Nucleus accumbens (tissue), 56 donors: ENCODE measurements at places on chromosomes 1 and 21.

DNA sequence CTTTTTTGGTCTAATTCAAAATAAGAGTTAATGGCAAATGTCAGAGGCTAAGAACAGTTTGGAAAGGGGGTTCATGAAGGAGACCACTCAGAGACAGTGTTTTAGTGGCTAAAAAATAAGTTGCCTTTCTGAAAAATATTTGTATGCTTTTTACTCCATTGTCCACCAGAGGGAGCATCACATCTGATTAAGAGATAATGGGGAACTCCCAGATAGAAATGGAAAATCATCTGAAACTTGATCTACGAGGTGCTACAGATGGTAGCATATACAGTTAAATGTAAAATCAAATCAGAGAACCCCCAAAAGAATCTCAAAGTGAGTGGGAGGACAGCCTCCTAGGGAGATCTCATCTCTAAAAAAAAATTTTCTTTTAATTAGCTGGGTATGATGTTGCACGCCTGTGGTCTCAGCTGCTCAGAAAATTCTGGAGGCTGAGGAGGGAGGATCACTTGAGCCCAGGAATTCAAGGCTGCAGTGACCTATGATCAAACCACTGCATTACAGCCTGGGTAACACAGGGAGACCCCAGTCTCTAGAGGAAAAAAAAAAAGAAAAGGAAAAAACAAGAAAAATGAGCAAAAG is 9.7 kb downstream of the SMYD3 start:
- no peak for DNase-seq

DNA sequence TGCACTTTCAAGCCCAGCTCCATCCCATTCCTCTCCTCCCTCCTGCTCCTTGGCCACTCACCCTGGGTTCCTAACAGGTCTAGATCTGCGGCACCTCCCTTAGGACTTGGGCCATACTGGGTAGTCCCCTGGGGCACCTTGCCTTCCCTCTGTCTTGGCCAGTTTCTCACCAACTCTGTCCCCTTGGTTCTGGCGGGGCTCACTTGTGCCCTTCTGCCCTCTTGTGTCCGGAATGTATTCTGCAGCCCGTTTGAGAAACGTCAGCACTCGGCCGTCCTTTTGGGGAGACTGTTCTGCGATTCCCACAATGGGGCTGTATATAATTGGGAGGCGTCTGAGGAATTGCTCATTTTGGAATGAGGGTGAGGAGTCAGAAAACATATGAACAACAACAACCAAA is 162.4 kb downstream of the ZSCAN20 start:
- no peak for DNase-seq

GRCh38 chr1:108049178-108049819 is 84.3 kb upstream of the VAV3 start:
- DNase-seq = peak; percentile 15

- no peak for DNase-seq
These were observed 19.4 kb upstream of the CADM3 start for GRCh38 chr1:159152031-159152430.

DNA sequence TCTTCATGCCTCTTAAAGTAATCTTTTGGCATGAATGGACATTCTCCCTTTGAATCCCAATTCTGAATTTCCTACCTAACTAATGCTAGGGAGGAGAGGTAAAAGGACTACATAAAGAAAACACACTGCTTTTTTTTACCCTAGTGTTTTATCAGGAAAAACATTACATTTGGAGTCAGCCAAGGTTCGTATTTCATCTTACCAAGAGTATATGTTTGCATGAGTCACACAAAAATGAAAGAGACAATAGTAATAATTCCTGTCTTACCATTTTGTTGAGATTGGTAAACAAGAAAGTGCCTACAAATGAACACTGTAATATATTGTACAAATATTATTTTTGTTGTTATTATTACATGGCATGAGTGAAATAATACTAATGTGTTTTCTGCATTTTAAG is 112.9 kb upstream of the WARS2 start:
- no peak for DNase-seq

GRCh38 chr1:89821322-89822108 is 683 bp downstream of the LRRC8D start:
- peak; percentile 37 for DNase-seq

DNA sequence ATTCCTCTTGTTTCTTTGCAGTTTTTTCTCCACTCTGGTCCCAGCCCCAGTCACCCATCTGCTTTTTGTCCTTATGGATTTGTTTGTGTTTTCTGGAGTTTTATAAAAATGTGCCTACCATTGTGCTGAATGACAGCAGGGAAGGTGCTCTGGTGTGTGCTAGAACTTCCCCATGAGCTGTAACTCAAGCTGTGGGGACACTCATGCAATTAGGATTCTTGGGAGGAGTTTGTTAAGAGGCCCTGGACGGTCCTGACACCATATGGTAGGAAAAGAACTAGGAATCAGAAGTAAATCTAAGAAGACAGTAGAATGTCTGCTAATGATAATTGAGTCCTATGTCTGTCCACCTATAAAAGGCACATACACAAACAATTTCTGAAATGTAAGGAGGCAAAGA is 27.4 kb downstream of the URB2 start:
- DNase-seq = no peak
